ENCODE measurements at places on chromosomes 2 and 18.

GRCh38 chr2:110655701-110656100 is 22.2 kb downstream of the BUB1 start:
- no peak for DNase-seq

- DNase-seq = no peak
Observed at GRCh38 chr18:26046419-26047077, 43.9 kb downstream of the SS18 start.

- no peak for DNase-seq
Observed at GRCh38 chr2:210442457-210442856, 34.1 kb downstream of the LANCL1 start.

DNA sequence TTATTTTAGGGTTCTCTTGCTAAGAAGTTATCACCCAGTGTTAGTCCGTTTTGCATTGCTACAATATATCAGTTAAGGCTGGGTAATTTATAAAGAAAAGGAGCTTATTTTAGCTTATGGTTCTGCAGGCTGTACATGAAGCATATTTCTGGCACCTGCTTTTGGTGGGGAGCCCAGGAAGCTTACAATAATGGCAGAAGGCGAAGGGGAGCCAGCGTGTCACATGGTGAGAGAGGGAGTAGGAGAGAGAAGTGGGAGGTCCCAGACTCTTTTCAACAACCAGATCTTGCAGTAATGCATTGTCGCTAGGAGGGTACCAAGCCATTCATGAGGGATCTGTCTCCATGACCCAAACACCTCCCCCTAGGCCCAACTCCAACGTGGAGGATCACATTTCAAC is 688.8 kb upstream of the PIK3C3 start:
- no peak for DNase-seq

GRCh38 chr2:139078376-139078775 is 298.2 kb upstream of the NXPH2 start:
- no peak for DNase-seq

- no peak for DNase-seq
Observed at GRCh38 chr2:134169788-134170187, 84.1 kb upstream of the MGAT5 start.

DNA sequence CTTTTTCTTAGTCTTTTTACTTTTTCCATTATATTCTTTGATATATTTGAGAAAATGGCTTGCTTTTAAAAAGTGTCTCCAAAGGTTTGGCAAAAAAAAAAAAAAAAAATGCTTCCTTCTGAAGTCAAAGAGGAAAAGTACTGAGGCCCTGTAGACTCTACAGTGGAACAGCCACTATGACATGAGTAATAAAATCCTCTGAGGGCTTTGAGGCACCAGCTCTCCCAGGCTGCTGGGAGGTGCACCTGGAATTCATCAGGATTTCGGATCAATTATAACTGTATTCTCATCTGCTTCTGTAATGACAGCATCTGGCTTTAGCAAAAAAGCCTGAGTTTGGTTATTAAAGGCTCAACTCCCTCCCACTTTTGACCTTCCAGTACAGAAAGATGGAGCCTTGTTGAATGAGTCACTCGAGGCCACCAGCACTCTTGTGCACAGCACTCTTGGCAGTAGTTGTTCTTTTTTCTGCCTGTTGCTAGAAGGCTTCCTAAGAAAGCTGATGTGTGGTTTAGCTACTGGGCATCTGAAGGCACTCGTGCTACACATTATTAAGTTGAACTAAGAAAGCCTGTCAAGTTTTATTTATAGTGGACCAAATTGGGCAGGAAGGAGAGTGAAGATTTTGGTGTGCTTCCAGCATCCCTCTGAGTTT is 131.3 kb downstream of the PRPF40A start:
- no peak for DNase-seq

GRCh38 chr18:48569915-48570264 is 31.1 kb downstream of the CTIF start:
- no peak for DNase-seq

GRCh38 chr18:8696749-8697211 is 8.6 kb upstream of the MTCL1 start:
- DNase-seq = peak; percentile 64

DNA sequence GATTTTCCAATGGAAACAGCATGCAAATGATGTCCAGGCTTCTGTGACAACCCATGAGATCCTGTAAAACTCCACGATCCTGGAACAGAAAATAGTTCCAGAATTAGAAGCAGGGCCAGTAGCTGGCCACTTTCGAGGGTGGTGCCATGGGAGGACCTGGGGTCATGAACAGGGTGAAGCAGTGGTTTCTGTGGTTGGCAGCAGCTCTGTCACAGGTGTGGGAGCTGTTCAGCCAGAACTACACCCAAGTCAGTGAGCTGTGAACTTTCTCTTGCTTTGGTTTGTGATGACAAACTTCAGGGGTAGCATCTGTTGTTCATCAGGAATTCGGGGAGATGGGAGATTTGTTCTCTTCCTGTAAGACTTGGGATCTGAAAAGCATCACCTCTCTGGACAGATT is 314.4 kb upstream of the NT5C1B start:
- no peak for DNase-seq

DNA sequence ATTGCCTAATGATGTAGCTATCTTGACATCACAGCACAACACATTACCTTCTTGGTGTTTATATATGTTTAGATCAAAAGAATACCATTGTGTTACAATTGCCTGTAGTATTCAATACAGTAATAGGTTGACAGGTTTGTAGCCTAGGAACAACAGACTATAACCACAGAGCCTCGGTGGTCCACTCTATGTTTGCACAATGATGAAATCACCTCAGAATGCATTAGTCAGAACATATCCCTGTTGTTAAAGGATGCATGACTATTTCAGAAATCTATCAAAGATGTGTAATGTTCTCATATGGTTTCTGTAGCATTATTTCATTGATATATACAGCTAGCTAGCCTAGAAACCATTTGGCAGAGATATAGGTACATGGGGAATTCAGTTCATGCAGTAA is 8.9 kb downstream of the METTL5 start:
- no peak for DNase-seq

DNA sequence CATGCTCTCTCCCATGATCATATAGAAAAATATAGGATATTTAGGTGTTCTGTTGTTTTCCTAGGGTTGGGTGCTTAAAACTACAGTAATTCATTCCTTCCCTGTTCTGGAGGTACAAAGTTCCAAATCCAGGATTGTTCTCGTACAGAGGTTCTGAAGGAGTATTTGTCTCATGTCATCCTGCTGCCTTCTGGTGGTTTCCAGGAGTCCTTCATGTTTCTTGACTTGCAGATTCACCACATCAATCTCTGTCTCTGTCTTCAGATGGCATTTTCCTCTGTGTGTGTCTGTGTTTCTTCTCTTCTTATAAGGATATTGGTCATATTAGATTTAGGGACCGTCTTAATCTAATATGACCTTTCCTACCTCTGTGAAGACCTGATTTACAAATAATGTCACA is 397.9 kb downstream of the NYAP2 start:
- DNase-seq = no peak

- DNase-seq = no peak
Observed at GRCh38 chr2:74915743-74916142, 42.7 kb upstream of the POLE4 start.

- DNase-seq = no peak
Observed at GRCh38 chr18:21205695-21206094, 36.3 kb upstream of the GREB1L start.

DNA sequence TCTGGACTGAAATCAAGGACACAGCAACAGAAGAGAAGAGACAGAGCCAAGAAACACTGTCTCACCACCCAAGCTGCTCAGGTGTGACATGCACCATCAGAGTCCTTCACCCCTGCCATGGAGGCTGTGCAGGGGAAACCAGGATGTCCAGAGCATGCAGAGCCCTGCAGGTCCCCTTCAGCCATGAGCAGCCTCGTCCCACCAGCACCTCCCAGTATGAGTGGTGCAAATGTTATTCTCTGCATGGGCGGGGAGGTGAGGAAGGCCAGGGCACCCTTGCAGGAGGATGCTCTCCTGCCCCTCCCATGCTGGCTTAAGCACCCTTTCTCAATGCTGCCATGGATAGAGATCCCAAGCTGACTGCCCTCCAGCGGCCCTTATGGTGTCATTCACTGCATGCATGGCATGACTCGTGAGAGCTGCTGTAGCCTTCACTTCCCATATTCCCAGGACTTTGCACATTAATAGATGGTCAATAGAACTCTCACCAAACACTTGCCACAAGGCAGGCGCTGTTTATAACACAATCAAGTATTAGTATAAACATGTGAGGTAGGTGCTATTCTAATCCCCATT is 171.0 kb downstream of the ANAPC1 start:
- DNase-seq = no peak

- DNase-seq = no peak
Observed at GRCh38 chr2:134314681-134315368, 61.0 kb downstream of the MGAT5 start.

DNA sequence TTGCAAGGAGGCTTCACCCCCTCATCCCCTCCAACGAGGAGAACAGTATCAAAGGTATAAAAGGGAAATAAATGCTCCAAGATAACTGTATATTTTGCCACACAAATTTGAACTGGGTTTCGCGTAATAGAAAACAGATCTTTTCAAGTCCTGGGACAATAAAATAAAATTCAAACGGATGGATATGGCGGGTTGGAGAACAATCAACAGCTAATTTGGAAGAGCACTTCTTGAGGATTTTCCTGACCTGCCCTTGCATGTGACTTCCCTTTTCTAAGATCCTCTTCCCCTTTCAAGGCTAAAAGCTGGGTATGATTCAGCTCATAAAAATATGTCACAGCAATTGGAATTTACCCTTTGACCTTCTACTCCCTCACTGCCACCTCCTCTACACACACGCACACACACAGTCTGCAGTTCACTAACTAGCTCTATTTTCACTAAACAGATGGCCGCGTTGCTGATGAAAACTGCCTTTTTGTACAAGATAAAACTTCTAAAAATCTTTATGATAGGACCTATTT is 386.9 kb downstream of the FIGN start:
- DNase-seq = no peak

DNA sequence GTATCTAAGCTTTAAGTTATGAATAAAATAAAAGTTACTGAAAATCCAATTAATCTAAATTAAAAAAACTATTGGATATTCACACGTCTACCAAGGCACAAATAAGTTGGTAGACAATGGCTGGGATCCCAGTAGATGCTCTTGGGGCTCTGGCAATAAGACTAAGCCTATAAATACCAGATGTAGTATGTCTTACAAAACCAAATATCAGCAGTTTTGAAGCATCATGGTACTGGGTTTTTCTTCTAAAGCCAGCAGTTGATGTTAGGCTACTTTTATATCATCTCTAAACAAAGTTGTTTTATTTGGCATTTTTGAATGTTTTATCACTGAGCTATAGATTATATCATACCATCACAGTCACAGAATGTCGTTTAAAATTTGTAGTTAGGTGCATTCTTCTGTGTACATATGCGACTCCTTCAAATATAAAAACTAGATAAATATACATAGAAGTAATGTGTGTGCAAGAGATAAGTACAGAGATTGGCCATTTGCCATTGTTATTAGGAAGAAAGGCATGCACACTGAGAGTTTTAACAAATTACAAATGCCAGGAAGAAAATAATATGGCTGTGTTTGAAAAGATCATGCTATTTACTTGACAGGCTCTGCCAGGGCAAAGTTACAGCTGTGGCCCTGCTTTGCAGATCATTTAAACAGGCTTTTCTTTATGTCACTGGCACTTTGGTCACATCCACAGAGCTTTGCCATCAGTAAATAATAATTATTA is 21.6 kb upstream of the TMEM17 start:
- DNase-seq = no peak

DNA sequence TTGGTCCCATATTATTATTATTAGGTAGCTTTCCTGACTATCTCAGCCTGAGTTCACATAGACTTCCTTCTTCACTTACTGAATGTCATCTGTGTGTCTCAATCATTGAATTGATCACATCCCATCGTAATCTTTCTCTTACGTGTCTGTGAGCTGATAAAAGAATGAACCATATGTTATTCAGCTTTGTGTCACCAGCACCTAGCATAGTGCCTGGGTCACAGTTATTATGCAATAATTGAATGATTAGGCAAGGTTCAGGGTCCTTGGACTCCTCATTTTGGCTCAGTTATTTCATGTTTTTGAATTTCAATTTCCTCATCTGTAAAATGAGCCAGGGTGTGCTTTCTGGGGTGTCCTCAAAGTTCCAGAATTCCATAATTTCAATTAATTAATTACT is 107.2 kb downstream of the ZEB2 start:
- no peak for DNase-seq

- no peak for DNase-seq
Observed at GRCh38 chr2:36626071-36626470, 28.1 kb upstream of the FEZ2 start.

DNA sequence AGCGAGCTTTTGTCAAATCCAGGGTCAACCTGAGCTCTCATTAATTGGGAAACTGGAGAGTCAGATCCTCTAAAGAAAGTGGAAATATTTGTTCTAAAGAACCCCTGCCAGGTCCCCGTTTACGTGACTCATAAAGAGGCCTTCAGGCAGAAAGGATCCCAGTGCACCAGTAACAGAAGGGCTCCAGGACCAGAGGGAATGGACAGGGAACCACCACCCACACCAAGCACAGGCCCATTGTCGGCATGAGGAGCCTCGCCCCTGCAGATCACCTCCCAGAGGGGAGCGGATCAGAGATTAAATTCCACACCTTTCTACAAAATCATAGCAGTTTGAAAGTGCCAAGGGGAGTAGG is 16.4 kb upstream of the C1QL2 start:
- no peak for DNase-seq

DNA sequence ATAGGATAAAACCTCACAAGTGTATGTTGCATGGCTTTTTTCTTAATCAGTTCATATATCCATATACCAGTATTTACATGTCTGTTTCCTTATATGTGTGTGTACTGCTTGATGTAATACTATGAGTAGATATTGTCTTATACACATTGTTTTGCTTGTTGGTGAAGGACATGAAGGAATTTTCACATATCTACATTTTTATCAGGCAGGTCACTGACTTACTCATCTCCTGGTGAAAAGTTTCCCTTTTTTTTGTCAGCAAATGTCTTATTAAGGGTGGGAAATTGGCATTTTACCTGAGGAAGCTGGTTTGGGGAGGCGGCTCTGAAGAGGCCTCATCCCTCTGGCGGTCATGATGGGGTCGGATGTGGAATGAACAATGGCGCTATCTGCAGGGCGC is 61.4 kb upstream of the LYPD1 start:
- no peak for DNase-seq

GRCh38 chr2:112020561-112020960 is 34.5 kb upstream of the TMEM87B start:
- no peak for DNase-seq

- no peak for DNase-seq
Observed at GRCh38 chr2:100676346-100676745, 113.6 kb downstream of the PDCL3 start.

DNA sequence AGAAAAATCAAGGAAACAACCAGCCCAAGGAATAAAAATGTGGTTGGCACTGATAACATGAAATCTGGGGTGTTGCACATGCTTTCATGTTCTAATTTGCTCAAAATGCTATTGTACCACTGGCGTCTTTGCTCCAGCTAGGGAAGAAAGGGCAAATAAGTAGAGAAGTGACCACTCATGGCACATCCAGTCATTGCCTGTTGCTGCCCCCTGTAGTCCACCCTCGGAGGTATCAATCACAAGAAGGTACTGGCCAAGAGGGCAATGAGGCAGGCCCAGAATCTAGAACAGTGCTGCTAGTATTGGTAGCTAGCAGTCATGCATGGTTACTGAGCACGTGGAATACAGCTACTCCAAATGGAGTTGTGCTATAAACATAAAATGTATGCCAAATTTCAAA is 213.4 kb downstream of the CDCA7 start:
- no peak for DNase-seq

GRCh38 chr2:54531558-54531957 is 75.4 kb downstream of the SPTBN1 start:
- no peak for DNase-seq

GRCh38 chr2:17804358-17804757 is 11.9 kb upstream of the MSGN1 start:
- DNase-seq = no peak
